AG08395 (cell line): ENCODE measurements at places on chromosomes 16 and 17.

DNA sequence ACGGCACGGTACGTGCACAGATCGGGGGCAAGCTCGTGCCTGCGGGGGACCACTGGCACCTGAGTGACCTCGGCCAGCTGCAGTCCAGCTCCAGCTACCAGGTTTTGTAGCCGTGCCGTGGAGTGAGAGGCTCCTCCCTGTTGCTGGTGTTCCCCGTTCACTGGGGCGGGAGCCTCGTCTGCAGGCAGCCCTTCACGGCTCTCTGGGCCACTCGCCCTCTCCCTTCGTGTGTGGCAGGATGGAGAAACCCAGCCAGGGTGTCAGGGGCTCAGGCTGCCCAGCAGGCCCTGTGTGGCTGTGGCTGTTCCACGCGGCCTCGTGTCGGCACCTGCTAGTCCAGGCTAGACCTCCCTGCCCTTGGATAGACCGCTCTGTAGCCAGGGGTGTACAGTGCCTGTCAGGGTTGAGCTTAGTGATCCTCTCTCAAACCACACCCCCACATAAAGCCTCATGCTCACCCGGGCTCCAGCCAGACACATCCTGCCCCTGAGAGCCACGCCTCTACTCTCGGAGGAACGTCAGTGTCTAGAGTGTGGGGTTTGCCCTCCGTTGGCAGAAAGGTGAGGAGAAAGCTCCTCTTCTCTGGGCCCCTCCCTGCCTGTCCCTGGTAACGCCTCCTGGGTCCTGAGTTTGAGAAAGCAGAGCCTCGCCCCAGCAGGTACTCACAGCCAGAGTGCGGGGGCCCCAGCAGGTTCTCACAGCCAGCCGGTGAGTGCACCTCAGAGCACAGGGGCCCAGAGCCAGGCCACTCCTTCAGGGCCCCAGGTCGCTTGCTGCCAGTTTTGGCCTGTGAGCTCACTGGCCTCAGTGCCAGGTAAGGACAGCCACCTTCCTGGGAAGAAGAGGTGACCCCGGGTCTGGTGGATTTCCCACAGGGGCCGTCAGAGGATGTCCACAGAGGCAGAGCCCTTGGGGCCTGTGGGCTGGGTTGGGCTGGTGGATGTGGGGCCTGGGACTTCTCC, 27.7 kb downstream of the NME3 start:
- no peak for DNase-seq

DNA sequence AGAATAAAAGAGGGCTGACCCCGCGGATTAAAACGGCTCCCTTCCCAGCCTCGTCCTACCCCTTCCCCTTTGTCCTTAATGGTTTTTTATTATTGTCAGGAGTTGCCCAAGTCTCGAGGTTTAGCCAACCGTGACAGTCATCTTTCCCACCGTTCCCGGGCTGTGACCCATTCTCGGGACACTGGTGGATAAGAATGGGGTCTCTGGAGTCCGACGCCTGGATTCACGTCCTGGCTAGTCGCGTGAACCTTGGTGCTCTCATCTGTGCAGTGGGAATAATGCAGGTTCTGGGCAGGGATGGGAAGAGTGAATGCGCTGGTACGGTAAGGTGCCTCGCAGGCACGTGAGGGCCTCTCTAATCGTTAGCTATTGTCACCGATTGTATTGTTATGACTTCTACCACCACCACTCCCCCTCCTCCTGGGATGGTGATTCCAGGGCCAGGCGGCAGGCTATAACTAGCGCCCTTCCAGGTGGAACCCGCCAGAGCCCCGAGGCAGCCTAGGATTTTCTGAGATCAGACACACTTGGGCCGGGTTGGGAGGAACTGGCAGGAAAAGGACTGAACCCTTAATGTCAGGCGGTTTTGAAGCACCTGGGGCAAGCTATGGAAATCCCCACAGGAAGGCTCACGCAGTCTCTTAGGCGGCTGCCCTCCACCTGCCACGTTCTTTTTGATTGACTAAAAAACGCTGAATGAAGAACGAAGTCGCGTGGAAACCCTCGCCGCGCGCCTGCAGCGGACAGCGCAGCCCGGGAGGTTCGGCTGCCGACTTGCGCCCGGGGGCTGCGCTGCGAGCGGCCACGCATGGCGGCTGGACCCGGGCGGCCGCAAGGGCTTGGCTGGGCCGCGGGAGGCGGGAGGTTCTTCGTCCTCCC, 2.7 kb downstream of the HS3ST3B1 start:
- no peak for DNase-seq

GRCh38 chr17:67434061-67434525, 57.0 kb downstream of the PITPNC1 start:
- no peak for DNase-seq

DNA sequence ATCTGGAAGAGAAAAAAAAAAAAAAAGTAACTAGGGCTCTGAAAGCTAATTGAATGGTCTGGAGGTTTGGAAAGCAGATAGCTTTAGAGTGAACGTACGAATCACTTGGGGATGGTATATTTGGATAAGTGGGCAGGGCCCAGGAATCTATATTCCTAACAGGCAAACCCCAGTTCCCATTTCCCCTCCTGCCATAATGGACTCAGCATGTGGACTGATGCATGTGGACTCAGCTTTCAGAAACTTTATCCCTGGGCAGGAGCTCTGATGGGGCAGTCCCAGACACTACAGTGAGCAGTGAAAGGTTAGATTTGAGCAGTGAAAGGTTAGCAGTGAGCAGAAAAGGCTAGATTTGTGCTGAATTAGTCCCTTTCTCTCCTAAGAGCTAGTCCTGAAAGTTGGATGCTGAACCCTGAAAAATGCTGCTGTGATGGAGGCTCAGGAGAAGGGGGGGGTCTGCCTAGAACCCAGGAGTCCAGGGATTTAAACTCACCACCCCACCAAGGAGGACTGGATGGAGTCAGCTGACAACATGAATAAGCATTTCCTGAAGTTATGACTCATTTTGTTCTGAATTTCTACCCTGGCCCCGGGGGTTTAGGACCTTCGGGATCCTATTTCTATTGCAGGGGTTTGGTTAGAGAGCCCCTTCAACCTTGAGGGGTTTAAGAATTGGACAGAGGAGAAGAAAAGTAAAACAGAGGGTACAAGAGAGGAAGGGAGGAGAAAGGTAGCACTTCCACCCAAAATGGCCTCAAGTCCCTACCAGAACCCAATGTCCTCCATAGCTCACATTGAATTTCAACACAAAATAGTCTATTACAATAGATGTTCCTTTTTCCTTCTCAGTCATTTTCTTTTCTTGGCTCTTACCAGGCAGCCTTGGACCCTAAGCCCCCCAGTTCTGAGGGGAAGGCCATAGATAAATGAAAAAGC, 10.3 kb upstream of the FZD2 start:
- DNase-seq: peak; percentile 60

DNA sequence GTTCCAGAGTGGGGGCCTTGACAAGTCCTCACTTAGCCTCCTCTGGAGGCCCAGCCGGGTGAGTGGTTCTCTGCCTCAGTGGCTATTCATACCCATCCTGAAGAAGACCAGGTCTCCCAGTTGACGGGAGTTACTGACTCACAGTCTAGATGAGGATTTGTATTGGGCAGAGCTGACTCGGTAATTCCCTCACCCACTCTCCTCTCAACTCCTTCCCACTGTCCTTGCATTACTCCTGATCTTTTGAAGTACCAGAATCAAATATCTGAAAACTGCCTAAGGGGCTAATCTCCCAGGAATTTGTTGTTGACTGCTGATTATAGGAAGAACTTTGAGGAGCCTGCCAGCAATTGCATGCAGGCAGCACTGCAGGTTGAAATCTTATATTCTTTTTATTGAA, 14.2 kb downstream of the SAP30BP start:
- peak; percentile 40 for DNase-seq

GRCh38 chr16:4140652-4141051, 24.4 kb upstream of the ADCY9 start:
- DNase-seq: no peak

DNA sequence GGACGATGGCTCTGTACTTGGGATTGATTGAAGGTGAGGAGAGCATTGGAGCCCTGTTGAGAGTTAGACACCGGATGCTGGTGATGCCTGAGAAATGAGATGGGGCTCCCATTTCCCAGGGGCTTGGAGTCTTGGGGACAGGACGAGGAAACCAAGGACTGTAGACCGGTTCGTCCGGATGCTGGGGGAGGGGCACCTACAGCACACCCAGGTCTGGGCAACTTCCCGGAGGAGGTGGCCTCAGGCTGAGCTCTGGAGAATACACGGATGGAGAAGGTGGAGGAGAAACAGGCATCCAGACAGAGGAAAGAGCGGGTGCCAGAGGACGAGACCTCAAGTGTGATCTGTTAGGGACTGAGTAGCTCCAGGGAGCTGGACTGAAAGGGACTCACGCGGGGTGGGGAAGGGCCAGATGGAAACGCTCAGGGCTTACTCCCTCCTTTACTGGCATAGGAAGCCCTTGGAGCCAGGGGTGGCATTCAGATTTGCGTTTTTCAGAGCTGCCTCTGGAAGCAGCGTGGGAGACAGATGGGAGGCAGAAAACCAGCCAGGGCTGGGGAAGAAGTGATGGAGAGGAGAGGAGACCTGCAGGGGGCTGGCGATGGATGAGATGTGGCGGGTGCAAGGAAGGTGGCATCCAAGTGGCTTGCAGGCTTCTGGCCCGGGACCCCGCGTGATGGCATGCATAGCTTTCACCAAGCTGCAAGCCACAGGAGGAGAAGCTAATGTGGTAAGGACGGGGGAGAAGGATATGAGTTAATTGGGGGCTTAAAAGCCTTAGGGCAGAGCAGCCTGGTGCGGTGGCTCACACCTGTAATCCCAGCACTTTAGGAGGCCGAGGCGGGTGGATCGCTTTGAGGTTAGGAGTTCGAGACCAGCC, 8.3 kb downstream of the C1QTNF1 start:
- no peak for DNase-seq

DNA sequence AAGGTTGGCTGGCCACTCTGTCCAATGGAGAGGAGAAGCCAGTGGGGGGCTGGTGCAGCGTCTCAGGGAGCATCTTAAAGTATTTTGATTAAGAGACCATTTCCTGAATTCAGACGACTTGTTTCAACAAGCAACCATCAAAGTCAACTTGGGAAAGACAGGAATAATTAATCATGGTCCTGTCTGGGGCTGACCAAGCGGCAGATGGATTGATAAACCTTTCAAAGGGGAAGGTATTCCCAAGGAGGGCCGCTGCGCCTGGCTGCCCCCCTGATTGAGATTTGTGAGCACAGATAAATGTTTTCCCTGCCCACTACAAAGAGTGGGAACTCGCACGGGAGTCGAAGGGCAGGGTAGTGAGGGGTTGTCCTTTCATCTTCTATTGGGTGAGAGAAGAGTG, 47.5 kb downstream of the HNF1B start:
- DNase-seq: no peak

DNA sequence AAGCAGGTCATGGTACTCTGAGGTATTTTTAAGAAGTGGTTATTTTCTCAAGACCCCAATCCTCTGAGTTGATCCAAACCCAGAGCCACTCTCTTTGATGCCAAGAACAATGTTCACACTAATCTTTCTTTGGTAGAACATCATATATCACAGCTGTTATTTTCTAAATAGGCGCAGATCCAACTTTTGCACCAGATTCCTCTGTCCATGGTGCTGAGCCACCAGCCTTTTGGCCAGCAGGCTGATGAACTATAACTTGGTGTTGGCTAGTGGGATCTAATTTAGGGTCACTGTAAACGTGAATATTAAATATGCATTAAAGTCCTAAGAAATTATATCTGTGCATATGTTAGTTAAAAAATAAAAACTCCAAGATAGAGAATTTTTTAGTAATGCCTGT, 7.0 kb upstream of the ZKSCAN2 start:
- no peak for DNase-seq

DNA sequence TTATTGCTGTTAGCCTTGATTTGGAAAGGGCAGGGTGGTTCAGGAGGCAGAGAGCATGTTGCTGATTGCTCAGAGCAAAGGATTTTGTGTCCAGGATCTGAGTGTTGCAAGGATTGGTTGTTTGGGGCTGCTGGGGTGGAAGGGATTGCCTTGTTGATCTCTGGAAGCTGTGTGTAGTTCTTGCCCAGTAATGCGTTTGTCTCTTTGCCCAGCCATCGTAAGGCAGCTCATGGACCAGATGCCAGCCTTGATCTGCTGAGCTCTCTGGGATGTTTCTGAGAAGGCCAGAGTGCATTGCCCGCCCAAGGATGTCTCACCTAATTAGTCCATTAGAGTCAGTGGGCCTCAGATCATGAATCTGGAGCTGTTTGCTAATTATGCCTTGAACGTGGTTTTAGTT, 33.6 kb downstream of the NKD1 start:
- peak; percentile 35 for DNase-seq

GRCh38 chr17:79798299-79799173, 1.7 kb upstream of the CBX8 start:
- DNase-seq: no peak

- no peak for DNase-seq
Observed at GRCh38 chr17:65225061-65225460, 87.9 kb downstream of the RGS9 start.

GRCh38 chr17:75116737-75117136, 7.0 kb downstream of the ARMC7 start:
- DNase-seq: no peak

- DNase-seq: no peak
Observed at GRCh38 chr16:68643847-68644246, 1.3 kb upstream of the CDH3 start.

DNA sequence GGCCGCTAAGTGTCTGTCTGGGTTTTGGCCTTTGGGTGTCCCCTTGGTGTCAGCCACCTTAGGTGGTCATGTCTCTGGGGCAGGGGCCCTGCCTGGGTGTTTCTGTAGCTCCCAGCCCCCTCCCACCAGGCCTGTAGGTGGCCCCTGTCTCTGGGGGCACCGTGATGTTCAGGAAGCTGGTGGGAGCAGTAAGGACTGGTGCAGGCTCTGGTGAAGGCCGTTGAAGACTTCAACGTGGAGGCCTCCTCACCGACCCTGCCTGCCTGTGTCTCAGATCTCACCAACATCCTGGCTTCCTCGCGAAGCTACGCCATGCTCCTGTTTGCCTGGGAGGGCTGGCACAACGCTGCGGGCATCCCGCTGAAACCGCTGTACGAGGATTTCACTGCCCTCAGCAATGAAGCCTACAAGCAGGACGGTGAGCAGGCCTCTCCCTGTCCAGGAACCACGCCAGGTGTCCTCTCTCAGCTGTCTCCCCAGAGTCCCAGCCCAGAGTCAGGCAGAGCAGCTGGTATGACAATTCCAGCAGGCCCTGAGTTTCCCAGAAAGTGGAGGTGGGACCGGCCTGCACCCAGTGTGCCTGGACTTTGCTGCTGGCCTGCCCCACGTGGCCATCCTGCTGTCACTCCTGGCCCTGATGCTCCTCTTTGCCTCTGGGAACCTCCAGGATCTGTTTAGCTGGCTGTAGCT, 2.8 kb downstream of the ACE start:
- no peak for DNase-seq

- no peak for DNase-seq
Observed at GRCh38 chr16:89026121-89026612, 49.2 kb upstream of the CBFA2T3 start.

DNA sequence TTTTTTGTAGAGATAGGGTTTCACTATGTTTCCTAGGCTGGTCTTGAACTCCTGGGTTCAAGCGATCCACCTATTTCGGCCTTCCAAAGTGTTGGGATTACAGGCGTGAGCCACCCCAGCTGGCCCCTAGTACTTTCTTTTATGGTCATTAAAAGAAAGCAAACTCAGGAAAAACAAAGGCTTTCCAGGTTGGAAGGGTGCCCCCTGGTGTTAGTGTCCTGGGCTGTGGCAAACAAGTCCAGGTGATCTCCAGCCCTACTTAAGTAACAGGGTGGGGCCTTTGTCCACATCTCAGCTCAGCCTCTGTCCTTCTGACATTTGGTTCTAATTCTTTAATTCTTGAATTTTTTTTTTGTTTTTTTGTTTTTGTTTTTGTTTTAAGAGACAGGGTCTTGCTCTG, 6.9 kb downstream of the IGFBP4 start:
- DNase-seq: no peak
